ENCODE measurements at places on chromosomes 5 and 9.

- no peak for DNase-seq
Measured at GRCh38 chr9:113623851-113624485, 160.4 kb downstream of the RGS3 start.

GRCh38 chr5:154923441-154924430 lies 14.3 kb downstream of the GEMIN5 start:
- no peak for DNase-seq

DNA sequence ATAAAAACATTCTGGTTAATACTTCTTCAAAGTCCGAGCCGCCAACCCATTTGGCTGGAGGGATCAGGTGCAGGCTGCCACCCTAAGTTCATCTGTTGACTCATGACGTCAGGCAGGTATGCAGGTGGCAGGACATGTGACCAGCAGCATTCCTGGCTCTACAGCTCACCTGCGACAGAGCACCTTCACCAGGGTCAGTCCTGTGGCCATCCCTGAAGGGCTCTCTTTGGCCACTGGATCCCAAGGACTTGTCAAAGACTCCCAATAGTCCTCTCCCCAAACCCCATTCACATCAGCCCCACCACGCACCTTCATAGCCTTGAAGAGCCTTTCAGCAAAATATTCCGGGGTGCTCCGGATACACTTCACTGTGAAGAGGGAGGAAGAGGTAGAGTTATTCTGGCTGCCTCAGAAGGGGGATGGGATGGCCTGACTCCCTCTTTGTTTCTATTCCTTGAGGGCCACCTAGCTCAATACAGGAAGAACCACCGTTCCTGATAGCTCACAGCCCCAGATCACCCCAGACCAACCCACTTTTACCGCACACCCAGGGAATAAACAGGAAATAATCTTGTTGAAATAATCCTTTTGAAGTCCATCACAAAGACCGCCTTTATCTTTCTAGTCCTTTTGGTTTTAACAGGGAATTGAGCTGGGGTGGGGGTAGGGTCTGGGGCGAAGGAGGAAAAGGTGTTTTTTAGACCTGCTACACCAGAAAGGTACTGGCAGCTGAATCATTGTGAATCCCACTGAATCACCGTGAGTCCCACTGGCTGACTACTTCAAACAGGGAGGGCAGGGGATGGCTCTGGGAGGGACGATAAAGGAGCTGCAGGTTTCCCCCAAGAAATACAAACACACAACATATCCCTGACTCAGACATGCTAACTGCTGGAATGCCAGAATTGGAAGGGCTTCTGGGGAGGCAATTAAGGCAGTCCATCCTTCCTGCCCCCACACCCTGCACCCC lies 26.4 kb downstream of the ANXA6 start:
- no peak for DNase-seq

DNA sequence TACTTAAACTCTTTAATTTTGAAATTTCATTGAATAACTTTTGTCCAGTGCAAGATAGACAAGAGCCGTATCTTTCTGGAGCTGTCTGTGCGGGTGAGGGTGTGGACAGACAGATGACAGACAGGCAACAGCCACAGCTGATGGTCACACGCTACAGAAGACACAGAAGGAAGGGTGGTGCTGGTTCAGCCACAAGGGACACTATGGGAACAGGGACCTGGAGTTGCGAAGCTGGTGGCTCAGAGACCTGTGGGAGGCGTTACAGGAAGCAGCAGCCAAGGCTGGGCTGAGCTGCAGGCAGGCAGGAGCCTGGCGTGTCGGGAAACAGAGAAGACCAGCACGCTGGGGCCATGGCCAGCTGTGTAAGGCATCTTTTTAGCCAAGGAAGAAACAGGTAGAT lies 104.4 kb downstream of the WNK2 start:
- DNase-seq, result no peak

- DNase-seq, result no peak
Measured at GRCh38 chr5:179887095-179887494, 20.6 kb downstream of the TBC1D9B start.

GRCh38 chr9:70760228-70760627 lies 345.8 kb upstream of the KLF9 start:
- DNase-seq, result no peak

DNA sequence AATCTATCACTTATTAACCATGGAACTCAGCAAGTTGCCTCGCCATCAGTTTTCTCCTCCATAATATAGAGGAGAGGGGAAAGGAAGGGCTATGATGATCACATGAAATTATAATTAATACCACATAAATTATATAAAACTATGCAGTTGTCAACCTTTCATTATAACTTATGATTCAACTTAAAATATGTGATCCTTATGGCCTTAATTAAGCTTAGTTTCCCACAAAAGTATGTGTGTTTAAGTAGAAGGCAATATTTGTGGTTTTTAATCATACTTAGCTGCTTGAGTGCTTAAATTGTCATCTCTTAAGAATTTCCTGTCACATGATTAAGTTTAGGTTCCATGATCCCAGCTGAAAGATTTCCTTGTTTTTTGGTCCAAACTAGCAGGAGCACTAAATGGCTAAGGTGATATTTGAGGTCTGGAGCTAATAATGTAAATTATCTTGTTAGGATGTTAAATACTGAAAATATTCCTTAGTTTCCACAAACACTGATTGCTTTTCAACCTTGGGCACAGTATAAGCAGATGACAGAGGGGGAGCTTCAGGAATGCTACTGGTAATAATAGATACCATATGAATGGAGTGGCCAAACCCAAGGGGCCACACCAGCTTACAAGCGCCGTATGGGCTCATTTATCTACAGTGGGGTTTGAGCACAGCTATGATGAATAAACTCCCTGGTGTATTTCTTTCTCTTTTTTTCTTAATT lies 26.4 kb upstream of the F2R start:
- DNase-seq, result no peak

DNA sequence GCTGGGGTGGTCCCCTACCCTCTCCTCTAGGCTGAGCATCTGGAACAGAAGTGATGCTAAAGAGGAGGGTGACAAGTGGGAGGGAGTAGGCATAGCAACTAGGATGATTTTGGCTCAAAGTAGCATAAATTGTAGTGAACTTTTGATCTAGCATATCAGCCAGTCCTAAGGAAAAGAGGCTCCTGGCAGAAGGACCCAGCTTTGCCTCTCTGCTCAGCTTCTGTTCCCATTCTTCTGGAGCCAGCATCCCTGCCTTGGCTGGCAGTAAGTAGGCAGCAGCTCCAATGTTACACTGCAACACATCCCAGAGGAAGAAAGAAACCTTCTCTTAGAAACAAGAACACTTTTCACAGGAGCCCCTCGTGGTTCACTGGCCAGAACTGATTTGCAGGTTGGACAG lies 487.0 kb downstream of the MTRR start:
- no peak for DNase-seq

- DNase-seq, result no peak
Measured at GRCh38 chr9:116344416-116344815, 190.8 kb downstream of the PAPPA start.

- DNase-seq, result no peak
Measured at GRCh38 chr9:108673386-108673785, 182.4 kb downstream of the ACTL7B start.

- DNase-seq, result no peak
Measured at GRCh38 chr5:60357302-60357701, 342.7 kb downstream of the DEPDC1B start.

GRCh38 chr9:109856785-109857184 lies 76.8 kb downstream of the PALM2AKAP2 start:
- DNase-seq, result no peak

GRCh38 chr9:135083831-135084230 lies 3.6 kb upstream of the OLFM1 start:
- DNase-seq, result no peak

GRCh38 chr9:20297646-20298084 lies 324.6 kb downstream of the MLLT3 start:
- no peak for DNase-seq

GRCh38 chr5:122300374-122300773 lies 11.7 kb upstream of the SNCAIP start:
- no peak for DNase-seq

DNA sequence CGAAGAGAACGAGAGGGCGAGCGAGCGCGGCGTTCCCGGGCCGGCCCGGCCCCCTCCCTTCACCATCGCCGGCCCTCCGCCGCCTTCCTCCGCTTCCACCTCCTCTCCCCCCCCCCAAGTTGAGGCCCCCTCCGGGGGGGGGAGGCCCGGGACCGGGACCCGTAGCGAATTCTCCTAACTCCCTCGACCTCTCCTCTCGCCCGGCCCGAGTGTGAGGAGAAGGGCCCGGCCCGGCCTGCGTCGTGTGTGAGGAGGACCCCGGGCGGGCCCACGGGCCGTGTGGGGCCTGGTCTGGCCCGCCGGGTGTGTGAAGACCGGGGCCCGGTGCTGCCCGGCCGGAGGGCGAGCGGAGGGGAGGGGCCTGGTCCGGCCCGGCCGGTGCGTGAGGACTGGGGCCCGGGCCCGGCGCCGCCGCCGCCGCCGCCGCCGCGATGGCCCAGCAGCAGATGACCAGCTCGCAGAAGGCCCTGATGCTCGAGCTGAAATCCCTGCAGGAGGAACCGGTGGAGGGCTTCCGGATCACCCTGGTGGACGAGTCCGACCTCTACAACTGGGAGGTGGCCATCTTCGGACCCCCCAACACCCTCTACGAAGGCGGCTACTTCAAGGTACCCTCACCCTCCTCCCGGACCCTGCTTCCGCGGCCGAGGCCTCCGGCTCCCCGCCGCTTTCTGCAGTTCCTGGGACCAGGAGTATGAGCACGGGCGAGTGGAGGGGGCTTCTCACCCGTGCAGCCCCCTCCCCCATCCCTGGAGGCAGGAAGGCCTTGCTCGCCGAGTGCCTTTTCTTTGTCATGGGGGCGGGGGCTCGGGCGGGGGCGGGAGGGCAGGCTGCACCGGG lies 587 bp downstream of the UBE2R2 start:
- peak; percentile 46 for DNase-seq

GRCh38 chr5:133123297-133123696 lies 71.5 kb downstream of the HSPA4 start:
- no peak for DNase-seq

DNA sequence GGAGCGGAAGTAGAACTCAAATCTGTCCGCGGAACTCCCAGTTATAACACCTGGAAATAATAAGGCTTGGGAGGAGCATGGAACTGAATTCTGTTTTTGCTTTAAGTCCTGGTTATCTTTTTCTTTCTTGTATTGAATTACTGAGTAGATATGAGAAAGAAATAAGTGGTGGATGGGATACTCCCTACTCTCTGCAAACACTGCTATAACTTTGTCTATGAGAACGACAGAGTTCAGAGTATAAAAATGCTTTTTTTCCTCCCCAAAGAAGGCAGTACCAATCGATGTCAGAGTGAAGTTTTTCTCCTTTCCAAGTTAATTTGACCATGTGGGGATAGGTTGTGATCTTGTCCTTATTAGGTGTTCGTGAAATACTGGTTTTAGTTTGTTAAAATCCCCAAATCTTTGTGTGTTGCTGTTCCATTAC lies 1.2 kb downstream of the RIC1 start:
- no peak for DNase-seq

- peak; percentile 70 for DNase-seq
Measured at GRCh38 chr9:35756275-35757225, 2.5 kb upstream of the MSMP start.

DNA sequence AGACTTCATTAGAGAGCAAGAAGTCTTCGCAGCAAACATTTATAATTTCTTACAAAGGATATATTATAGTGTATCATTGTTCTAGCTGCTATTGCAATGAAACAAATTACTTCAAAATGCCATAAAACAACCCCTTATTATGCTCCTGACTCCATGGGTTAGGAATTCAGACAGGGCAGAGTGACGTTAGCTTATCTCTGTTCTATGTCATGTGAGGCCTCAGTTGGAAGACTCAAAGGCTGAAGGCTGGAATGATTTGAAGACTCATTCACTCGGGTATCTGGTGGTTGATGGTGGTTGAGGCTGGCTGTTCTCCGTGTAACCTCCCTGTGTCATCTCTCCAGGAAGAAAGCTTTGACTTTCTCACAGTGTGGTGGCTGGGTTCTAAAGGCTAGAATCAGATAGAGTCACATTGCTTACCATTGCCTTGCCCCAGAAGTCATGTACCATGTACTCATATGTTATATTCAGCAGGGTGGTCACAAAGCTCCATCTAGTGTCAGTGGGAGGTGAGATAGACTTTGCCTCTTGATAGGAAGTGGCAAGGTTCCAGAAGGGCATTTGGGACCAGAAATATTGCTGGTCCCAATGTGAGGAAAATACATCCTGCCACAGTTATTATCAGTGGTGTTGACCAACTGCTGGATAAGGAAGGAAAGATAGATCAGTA lies 226.9 kb downstream of the TMEM38B start:
- DNase-seq, result no peak

DNA sequence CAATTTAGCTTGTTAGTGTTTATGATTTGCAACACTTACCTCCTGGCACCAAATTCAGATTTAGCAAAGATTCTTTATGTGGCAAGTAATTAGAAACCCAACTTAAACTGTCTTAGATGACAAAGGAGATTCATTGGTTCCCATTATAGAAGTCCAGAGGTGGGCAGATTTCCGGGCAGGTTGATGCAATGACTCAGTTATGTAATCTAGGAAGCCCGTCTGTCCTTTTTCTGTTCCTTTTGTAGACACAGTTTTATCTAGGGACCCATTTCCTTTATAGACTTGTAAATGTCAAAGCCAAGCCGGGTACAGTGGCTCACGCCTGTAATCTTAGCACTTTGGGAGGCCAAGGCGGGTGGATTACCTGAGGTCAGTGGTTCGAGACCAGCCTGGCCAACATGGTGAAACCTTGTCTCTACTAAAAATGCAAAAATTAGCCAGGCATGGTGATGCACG lies 20.3 kb upstream of the ANKRD33B start:
- DNase-seq, result no peak
